ENCODE measurements at places on chromosomes 7 and 10.
A peak's percentile ranks its signal among the peaks of the same experiment; 100 is the strongest.

- no peak for DNase-seq
Observed at GRCh38 chr7:44621034-44621749, 14.8 kb downstream of the OGDH start.

- DNase-seq, result no peak
Observed at GRCh38 chr10:33067917-33068316, 109.9 kb upstream of the ITGB1 start.

DNA sequence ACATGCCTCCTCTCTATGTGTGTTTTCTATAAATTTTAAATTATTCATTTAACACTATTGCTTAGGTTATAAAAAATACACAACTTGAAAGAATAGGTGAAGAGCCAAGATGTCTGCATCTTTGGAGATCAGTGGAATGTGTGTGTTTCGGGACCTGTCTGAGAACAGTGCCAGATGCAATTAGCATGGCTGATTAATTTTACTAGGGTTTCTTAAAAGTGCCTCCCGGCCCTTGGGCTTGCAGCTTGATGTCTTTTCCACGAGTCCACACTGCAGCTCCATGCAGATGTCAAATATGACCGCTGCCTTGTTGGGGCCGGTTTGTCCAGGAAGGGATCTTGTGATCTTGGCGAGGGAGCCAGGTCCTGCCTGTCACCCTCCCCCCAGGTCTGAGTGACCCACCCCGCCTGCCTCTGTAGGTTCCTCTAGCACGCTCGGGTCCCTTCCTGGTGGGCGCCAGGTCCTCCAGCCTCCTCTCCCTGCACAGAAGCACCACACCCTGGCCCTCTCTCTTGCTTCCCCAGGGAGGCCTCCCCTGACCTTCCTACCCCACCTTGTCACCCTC lies 20.7 kb downstream of the LHPP start:
- no peak for DNase-seq

- no peak for DNase-seq
Observed at GRCh38 chr7:15674586-15674985, 11.9 kb downstream of the MEOX2 start.

DNA sequence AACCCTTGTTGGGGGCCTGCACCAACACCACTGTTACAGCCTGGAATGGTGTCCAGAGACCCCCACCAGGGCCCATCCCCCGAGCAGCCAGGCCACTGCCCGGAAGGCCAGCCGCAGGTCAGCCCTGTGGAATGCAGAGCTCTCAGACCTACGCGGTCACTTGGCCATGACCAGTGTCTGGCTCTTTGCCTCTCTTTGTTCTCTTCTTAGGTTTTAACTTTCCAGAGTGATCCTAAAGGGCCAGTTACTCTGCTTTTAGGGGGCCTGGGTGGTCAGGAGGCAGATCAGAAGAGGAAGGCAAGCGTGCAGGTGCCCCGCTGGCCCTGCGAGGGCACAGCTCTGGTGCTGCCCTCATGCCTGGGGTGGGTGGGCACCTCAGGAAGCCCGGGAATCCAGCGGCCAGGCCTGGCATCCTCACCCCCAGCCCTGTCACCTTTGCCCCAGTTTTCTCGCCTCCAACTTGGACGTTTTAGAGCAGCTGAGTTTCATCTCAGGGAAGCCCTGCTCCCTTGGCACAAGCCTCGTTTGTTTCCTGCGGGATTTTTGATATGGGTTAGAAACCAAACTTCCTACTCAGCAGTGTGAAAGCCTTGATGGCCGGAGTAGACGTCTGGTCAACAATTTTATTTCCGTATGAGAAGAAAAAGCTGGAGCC lies 62.5 kb upstream of the CHST15 start:
- no peak for DNase-seq

DNA sequence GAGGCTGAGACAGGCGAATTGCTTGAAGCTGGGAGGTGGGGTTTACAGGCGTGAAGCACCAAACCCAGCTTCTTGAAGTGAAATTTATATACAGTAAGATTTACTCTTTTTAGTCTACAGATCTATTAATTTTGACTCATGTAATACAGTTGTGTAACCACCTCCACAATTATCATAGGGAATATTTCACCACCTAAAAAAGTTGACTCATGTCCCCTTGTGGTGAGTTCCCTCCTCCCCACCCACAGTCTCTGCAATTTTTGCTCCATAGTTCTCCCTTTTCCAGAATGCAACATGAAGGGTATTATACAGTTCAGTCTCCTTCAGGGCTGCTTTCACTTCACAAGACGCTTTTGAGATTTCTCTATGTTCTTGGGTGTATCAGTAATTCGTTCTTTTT lies 156.8 kb downstream of the FAM107B start:
- DNase-seq, result no peak

DNA sequence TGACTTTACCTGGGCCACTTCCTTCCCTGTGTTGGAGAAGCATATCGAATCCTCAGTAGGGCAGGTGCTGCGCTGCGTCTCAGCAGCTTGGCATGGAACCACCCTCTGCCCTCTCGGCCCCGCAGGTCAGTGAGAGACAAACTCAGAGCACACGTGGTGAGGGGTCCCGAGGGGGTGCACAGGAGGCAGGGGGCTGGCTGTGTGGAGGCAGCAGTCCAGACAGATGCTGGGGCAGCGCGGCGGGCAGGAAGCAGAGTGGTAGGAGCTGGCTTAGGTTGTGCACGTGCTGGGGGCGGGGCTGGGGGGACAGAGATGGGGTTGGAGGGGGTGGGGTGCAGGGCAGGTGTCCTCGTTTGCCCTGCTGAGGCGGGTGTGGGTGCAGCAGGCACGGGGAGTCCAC lies 33.1 kb downstream of the NUB1 start:
- no peak for DNase-seq

GRCh38 chr10:3265088-3265487 lies 92.5 kb upstream of the PITRM1 start:
- no peak for DNase-seq

GRCh38 chr7:44145969-44146911 lies 5.1 kb upstream of the MYL7 start:
- peak; percentile 54 for DNase-seq

- no peak for DNase-seq
Observed at GRCh38 chr10:71015674-71016073, 127.3 kb upstream of the PCBD1 start.

DNA sequence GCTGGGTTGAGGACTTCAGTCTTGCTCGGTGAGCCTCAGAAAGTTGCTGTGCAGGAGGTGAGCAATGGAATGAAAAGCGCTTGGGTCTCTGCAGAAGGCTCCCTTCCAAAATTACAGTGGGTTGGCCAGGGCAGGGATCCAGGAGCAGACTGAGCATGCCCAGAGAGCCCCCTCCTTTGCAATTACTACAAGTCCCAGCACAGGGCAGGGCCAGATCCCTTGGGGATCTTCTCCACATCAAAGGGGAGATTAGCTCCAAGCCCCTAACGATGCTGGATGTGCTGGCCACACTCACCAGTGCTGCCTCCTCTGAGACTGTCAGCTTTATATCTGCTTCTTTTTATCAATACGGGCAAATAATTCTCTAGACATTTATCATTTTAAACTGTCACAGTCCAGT lies 337.5 kb downstream of the RPS24 start:
- no peak for DNase-seq

DNA sequence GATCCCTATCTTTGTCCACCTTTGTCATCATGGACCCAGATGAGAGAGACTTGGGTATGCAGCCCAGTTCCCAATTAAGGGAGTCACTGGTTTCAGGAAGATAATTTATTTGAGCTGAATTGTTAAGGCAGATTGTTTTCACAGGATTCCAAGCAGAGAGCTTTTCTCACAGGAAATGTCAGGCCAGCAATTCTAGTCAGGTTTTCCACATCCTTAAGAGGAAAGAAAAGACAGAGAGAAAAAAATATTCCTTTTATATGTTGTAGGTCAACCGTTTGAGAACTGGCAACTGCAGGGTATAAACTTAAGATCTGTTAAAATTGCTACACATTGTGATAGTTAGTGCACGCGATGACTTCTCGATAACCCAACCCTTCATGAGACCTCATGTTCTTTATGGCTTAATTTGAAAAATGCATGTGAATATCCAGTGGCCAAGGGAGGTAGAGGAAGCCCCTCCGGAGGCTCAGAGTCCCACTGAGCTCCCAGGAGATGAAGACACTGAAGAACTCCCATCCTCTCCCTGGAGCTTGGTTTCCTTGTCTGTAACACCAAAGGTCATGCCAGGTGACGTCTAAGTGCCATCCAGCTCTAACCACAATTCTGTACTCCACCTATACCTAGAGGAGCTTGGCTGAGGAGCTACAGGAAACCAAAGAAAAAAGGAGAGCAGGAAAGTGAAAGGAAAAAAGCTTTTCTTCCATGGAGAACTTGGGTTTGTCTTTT lies 45.6 kb downstream of the MINDY4 start:
- no peak for DNase-seq

DNA sequence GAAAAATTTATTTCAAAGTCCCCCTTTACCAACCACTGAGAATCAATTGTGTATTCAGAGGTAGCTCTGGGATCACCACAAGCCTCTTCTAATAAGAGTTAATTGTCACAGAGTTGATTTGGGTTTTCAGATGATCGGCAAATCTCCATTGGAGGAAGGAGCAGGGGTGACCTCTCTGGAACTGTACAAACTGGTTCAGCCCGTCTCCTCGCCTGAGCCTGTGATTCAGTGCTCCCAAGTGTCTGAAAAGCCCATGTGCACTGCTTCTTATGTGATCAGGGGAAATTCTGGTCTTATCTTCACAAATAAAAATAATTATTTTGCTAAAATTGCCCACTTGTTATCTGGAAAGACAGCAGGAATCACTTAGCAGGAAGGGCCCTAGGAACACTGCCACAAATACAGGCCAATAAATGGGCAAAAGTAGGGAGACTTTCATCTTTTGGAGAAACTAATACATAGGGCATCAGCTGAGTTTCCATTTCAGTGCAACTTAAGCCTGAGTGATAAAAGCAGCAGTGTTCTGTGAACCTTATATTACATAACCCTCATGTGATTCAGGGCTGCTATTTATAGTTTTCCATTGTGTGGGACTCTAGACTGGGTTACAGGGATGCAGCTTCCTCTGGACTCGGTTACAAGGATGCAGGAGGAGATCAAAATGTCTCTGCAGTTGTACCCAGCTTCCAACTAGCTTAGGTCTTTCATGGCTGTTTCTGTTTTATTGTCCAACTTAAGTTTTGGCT lies 32.3 kb downstream of the CDK1 start:
- DNase-seq, result no peak

GRCh38 chr10:131725581-131726069 lies 175.2 kb upstream of the PPP2R2D start:
- no peak for DNase-seq

GRCh38 chr10:48511875-48512231 lies 93.0 kb downstream of the ARHGAP22 start:
- no peak for DNase-seq

- DNase-seq, result no peak
Observed at GRCh38 chr7:73894733-73895551, 34.0 kb downstream of the TMEM270 start.

GRCh38 chr10:52368725-52369124 lies 54.6 kb downstream of the DKK1 start:
- DNase-seq, result no peak

DNA sequence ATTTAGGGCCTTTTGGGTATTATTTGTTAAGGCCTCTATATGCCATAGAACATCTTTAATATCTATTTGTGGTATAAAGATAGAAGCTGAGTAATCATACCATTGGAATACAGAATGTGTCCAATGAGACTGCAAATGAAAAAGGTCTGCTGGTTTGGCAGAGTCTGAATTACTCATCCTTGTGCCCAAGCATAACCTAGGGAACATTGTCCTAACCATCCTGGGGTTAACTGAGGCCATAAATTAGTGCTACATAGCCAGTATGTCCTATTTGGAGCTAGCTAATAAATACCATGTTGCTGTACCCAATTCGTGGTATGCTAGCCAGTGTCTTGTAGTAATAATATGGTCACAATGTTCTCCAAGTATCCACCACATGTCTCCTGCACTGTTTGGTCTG lies 117.1 kb downstream of the ANKRD26 start:
- no peak for DNase-seq

DNA sequence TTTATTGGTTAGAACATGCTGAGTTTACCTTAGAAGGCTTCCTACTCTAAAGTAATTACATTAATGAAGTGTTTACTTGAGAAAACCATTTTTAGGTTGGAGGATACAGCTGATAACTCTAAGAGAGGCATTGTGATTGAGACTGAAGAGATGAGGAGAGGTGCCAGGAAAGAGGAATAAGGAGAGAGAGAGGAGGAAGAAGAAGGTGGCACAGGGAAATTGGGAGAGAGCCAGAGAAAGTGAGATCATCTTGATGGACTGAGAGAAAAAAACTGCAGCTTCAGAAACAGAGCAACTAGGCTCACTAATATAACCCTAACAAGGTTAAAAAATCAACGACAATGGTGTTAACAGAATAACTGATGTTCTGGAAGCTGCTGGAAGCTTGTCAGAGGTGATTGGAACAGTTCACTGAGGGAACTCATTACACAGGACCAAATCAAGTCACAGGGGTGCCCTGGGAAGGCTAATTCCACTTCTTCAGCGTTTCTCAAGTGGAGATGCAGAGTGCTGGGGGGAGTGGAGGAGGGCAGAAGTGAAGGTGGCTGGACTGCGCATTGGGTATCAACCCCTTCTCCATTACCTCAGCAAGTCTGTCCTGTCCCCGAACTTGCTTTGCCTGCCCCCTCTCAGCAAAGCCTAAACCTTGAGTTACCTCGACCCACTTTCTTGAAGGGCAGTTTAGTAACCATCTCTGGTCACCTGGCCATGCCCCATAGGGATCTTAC lies 6.9 kb upstream of the SORBS1 start:
- no peak for DNase-seq

GRCh38 chr7:6437251-6437650 lies 10.5 kb downstream of the DAGLB start:
- DNase-seq, result no peak

- DNase-seq, result no peak
Observed at GRCh38 chr7:30308389-30308788, 24.0 kb downstream of the ZNRF2 start.

DNA sequence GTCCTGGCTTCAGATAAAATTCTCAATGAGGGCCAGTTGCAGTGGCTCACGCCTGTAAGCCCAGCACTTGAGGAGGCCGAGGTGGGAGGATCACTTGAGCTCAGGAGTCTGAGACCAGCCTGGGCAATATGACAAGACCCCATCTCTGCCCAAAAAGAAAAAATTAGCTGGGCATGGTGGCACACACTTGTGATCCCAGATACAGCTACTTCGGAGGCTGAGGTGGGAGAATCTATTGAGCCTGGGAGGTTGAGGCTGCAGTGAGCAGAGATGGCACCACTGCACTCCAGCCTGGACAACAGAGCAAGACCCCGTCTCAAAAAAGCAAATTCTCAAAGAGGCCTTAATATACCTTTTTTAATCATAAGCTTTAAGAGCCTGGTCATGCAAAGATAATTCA lies 142.9 kb downstream of the CUX1 start:
- DNase-seq, result no peak

GRCh38 chr7:158053183-158053915 lies 534.3 kb downstream of the PTPRN2 start:
- no peak for DNase-seq

GRCh38 chr7:1283337-1283736 lies 50.7 kb downstream of the UNCX start:
- no peak for DNase-seq

- no peak for DNase-seq
Observed at GRCh38 chr10:88064608-88065382, 201.4 kb downstream of the PTEN start.

- DNase-seq, result no peak
Observed at GRCh38 chr10:124305984-124306383, 112.7 kb downstream of the OAT start.

GRCh38 chr10:112497347-112497950 lies 50.4 kb downstream of the VTI1A start:
- no peak for DNase-seq

Data from occipital lobe (tissue), 3 donors.